ENCODE measurements at places on chromosomes 3 and 15.
A peak's percentile ranks its signal among the peaks of the same experiment; 100 is the strongest.

DNA sequence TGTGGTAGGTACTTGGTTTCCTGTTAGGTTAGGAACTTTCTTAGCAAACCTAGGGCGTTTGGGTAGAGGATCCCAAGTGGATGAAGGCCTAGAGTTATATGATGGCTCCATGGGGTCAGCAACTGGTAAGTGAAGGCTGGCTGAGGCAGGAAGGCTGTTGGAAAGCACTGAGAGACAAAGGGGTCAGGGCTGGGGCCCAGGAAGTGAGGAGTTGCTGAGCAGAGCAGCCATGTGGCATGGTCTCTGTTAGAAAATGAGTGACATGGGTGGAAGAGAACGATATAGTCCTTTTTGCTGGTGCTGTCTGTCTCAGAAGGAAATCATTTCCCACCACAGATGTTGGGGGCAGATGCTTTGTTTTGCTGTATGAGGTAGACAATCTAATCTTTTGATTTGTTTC, 34.5 kb upstream of the MGLL start:
- no peak for DNase-seq

DNA sequence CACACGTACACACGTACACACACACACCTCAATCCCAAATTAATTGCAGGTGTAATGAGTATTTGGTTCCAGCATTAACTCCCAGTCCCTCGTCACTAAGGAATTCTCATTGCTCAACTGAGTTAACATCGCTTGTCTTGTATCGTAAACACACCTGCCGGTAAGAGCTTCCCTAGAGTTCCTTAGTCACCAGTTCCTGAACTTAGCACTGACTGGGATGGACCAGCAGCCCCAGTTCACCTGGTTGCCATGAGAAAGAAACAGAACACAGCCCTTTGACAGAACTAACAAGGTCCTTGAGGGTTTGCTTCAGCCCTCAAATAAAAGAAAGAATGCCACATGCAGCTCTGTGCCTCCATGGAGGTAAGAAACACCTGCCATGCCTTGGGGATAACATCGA, 66.3 kb upstream of the SLCO3A1 start:
- no peak for DNase-seq

DNA sequence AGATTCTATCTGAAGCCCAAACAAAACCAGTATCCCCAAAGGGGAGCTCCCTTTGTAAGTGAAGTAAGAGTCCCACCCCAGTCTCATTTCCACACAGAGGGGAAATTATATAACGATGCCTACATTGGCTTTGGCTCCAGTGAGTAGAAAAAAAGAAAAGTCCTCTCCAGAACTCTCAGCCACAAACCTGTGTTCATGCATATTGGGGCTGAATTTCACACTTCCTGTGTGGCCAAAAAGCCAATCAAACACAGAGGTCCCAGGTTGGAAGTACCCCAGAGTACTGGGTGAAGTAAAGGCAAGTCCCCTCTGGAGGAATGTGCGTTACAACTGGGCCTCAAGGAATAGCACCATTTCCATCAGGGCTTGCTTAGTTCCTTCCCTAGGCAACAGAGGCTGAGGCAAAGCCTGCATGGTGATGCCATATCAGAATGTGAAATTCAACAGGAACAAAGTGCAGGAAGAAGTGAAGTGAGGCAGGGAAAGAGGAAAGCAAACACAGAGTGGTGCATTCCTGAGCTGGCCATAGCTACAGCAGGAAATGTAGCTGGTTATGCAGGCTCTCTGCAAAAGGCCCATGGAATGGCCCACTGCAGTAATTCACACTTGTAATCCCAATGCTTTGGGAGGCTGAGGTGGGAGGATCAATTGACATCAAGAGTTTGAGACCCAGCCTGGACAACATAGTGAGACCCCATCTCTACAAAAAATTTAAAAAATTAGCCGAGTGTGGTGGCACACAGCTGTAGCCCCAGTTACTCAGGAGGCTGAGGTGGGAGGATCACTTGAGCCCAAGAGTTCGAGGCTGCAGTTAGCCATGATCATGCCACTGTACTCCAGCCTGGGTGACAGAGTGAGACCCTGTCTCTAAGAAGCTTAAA, 16.6 kb upstream of the CX3CR1 start:
- no peak for DNase-seq

DNA sequence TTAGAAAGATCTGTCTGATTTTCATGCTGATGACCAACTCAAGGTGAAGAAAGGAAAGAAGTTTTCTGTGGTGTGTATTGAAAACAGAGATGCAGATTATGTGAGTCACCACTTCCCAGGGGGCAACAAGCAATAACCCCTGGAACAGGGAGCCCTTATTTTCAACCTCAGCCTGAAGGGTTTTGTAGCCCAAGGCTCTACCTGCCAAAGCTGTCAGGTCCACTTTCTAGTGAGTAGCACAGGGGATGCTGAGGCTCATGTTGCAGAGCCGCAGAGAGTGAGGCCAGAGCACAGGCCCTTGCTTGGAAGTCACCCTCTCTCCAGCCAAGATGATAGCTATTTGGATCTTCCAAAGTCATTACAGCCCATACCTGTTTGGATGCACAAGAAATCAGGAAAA, 152.2 kb upstream of the SLC24A5 start:
- no peak for DNase-seq

- no peak for DNase-seq
These were observed 568.9 kb upstream of the NR2F2 start for GRCh38 chr15:95761501-95762165.

DNA sequence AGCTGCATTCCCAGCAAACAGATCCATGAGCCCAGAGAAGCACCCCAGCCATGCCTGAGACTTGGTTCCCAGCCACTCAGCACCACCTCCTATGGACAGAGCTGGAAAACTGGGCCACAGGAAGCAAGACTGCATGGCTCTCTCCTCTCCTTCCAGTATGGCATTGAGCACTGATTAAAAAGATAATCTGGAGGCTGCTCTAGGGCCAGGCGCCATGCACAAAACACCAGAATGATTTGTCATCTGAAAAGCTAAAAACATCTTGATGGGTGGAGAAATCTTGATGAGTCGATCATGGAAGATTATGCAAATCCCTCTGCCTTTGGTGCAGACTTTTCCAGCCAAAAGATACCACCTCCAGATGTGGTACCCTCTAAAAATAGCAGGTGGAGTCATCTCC, 62.7 kb upstream of the MRPS22 start:
- no peak for DNase-seq

GRCh38 chr3:52355526-52355925, 39.4 kb downstream of the DNAH1 start:
- no peak for DNase-seq

DNA sequence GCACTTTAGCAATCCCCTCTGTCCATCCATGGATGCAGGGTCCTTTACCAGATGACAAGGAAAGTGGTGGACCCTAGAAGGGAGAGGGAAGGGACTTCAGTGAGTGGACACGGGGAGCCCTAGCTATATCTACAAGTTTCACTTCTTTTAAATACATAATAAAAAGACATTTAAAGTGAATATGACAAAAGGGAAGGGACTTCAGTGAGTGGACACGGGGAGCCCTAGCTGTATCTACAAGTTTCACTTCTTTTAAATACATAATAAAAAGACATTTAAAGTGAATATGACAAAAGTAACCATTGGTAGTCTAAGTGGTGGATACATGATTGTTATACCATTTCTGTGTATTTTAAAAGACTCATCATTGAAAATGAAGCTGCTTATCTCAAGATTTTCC, 81.9 kb upstream of the HES1 start:
- DNase-seq = no peak

DNA sequence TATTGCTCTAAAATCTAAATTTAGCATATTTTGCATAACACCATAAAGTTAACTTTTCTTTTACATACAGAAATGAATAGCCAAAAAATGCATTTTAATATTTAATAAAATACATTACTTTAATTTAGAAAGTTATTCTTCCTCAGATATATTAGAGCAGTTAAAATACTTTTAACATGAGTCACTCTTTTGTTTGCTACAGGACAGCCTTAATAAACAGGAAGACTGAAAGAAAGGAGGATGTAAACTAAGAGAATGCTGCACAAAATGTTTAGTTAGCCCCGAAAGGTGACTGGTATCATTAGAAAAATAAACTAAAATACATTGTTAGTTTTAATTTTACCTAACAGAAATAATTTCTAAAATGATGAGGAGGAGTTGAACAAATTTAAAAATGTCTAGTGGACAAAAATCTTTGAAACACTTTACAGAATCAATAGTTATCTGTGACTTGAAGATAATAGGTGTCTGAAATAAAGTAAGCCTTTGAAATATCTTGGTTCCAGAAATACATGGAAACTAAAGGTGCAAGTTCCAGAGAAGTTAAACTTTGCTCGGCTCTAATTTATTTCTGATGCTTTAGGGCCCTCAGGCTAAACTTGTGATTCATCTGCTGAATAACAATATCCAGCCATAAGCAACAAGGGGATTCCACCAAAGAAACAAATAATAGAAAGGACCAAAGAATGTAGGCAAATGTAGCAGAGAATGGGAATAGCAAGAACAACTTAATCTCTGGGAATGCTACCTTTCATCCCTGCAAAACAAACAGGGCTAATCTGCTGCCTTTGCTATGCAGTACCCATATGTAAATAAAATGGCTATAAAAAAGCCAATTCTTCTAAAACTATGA, 138.3 kb upstream of the UBP1 start:
- no peak for DNase-seq

- no peak for DNase-seq
These were observed 6.4 kb downstream of the THPO start for GRCh38 chr3:184371570-184372018.

DNA sequence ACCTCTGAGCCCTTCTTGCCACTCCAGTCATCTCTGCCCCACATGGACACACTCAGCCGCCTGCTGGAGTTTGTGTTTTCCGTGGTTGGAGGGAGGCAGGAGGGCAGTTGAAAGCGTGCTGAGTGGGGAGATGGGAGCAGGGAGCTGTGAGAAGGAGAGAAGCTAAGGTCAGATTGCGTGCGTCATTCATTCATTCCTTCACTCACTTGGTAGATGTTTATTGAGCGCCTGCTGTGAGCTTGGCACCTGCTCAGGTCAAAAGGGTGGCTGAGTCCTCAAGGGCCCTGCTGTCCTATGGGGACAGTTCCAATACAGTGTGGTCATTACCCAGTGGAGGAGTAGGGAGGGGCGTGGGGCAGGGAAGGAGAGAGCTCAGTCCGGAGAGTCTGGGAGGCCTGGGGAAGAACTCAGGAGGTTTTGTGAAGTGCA, 23.5 kb downstream of the LIMD1 start:
- no peak for DNase-seq

GRCh38 chr3:13407475-13407874, 12.6 kb downstream of the NUP210 start:
- DNase-seq = no peak

- no peak for DNase-seq
These were observed 5.2 kb upstream of the FURIN start for GRCh38 chr15:90862964-90863778.

DNA sequence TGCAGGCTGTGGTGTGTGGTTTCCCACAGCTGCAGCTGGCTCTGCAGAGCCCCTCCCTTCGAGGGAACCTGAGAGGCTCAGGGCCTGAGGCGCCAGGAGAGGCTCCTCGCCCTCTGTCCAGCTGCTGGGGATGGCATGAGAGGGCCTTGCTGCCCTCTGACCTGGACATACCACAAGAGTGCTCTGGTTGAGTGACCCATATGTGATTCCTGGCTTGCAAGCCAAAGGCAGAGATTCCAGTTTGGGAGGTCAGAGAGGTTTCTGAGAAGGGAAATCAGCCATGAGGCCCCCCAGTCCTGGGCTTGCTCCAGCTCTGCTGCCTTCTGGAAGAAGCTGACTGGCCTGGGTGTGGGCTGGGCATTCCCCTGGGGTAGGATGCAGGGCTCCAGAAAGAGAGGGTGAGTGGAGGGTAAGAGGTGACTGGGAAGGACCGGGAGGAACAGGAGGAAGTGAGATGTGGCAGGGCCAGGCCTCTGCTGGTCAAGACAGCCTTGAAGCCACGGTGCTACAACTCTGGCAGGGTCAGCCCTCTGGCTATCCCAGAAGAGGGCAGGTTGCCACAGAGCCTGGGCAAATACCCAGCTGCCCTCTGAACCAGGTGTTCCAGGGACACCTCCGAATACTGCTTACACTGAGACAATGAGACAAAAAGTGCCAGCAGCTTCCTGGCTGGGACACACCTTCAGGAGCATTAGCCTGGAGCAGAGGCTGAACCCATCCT, 16.0 kb upstream of the SRP14 start:
- peak; percentile 61 for DNase-seq

All from ascending aorta (tissue), 2 donors.